ENCODE measurements at places on chromosomes 12 and 14. TPM values are rescaled to one million over a fixed set of nuclear protein-coding genes. Genes with fewer than 3 reads are reported as not detected.

The LMBR1L gene
- 74.2 TPM for total RNA-seq

The PRB2 gene
- not detected for total RNA-seq

The CLMN gene
- 5.5 TPM for total RNA-seq

The LRRIQ1 gene
- total RNA-seq, result 0.39 TPM

The TTC8 gene
- total RNA-seq, result 48.6 TPM

The WNT5B gene
- 1.6 TPM for total RNA-seq

The CLEC2A gene
- total RNA-seq, result not detected

The KRT82 gene
- total RNA-seq, result not detected

The TSPAN19 gene
- not detected for total RNA-seq

The RPGRIP1 gene
- 1.1 TPM for total RNA-seq

The ALDH1L2 gene
- total RNA-seq, result 3.0 TPM

The KLRG1 gene
- total RNA-seq, result not detected

The TMEM63C gene
- total RNA-seq, result 8.7 TPM

The CISTR gene
- total RNA-seq, result not detected

DNA sequence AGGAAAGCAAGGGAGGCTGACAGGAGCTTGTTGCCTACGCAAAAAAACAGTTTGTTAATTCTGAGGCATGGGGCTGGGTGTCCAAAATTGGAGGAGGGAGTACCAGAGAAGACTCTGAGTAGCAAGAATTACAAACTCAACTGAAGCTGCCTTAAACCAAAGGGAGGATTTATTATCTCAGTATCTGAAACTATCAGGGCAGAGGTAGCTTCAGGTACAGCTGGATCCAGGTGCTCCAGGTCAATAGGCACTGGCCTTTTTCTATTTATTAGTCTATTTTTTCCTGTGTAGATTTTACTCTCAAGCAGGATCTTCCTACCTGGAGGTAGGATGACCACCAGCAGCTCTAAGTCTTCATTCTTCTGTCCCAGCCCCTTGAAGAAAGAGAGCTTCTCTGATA is 135.3 kb upstream of the NCOR2 start:
- H3K27ac ChIP-seq, result no peak overlapping the region
- no peak for DNase-seq
- no peaks in the 10 kb centered on the region for H3K27me3 ChIP-seq
- no peaks in the 10 kb centered on the region for H3K36me3 ChIP-seq
- H3K4me1 ChIP-seq, result peaks cover 10% of the 10 kb centered on the region
- no peak overlapping the region for H3K4me3 ChIP-seq

GRCh38 chr12:47359310-47360092 is 279.7 kb upstream of the AMIGO2 start:
- no peak for DNase-seq
- H3K27me3 ChIP-seq, result no peaks in the 10 kb centered on the region
- no peak overlapping the region for H3K27ac ChIP-seq
- H3K4me1 ChIP-seq, result peaks cover 10% of the 10 kb centered on the region

GRCh38 chr12:53729644-53730043 is 2.4 kb upstream of the CALCOCO1 start:
- DNase-seq, result no peak
- no peaks in the 10 kb centered on the region for H3K27me3 ChIP-seq

DNA sequence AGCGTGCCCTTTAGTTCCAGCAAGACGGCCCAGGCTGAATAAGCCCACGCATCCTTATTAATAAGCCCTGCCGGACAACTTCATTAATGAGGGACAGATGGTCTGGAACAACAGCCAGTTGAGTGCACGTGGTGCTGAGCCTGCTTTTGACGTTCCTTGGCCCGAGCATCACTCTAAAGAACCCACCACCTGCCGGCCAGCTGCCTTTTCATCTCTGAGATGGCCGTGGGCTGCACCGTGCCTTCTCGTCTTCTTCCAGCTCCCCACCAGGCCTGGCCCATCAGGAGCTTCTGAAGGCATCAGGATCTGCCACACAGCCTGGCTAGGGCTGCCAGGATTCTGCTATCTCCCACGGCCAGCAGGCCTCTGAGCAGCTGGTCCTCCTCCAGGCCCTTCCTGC is 80.0 kb downstream of the AACS start:
- no peak for DNase-seq
- no peaks in the 10 kb centered on the region for H3K36me3 ChIP-seq
- H3K27ac ChIP-seq, result no peak overlapping the region
- H3K4me3 ChIP-seq, result no peak overlapping the region

GRCh38 chr12:19885093-19885812 is 446.0 kb downstream of the AEBP2 start:
- no peaks in the 10 kb centered on the region for H3K27me3 ChIP-seq
- H3K36me3 ChIP-seq, result no peaks in the 10 kb centered on the region
- H3K4me3 ChIP-seq, result no peak overlapping the region
- no peaks in the 10 kb centered on the region for H3K4me1 ChIP-seq

DNA sequence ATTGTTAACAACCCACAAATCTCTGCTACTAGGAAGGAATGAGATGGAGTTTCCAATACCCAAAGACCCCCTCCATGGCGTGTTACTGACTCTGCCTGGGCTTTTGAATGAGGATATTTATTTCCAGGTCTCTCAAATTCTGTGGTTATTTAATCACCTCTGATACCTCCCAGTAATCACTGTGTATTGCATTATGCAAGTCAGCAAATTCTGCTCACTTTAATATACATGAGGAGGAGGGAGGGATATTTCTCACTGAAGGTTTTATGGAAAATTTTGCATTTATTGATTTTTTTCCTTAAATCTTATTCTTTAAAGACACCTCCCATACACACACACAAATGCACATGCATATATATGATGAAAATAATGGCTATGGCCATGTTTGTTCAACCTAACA is 962.9 kb downstream of the VRK1 start:
- no peaks in the 10 kb centered on the region for H3K27me3 ChIP-seq
- H3K36me3 ChIP-seq, result no peaks in the 10 kb centered on the region
- no peaks in the 10 kb centered on the region for H3K4me1 ChIP-seq
- H3K27ac ChIP-seq, result no peak overlapping the region
- DNase-seq, result no peak

GRCh38 chr14:95518045-95518751 is 1.7 kb upstream of the SYNE3 start:
- no peaks in the 10 kb centered on the region for H3K36me3 ChIP-seq
- peaks cover 30% of the 10 kb centered on the region for H3K4me1 ChIP-seq
- peak overlapping the region; percentile 74 for H3K27ac ChIP-seq
- no peak overlapping the region for H3K4me3 ChIP-seq

DNA sequence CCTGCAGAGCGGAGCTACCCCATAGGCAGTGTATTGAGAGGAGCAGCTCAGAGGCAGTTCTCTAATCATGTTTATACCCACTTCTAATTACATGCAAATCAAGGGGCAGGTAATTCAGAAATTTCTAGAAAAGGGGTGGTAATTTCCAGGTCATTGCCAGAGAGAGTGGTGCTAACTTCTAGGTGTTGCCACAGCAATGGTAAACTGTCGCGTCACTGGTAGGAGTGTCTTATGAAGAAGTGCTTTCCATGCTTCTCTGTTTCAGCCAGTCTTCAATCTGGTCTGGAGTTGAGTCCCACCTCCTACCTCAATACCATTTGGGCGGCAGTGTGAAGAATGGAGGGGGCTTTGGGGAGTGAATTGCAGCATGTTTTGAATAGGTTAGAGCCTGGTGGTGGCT is 8.5 kb upstream of the AMN1 start:
- H3K36me3 ChIP-seq, result no peaks in the 10 kb centered on the region
- no peak for DNase-seq
- H3K27me3 ChIP-seq, result no peaks in the 10 kb centered on the region

DNA sequence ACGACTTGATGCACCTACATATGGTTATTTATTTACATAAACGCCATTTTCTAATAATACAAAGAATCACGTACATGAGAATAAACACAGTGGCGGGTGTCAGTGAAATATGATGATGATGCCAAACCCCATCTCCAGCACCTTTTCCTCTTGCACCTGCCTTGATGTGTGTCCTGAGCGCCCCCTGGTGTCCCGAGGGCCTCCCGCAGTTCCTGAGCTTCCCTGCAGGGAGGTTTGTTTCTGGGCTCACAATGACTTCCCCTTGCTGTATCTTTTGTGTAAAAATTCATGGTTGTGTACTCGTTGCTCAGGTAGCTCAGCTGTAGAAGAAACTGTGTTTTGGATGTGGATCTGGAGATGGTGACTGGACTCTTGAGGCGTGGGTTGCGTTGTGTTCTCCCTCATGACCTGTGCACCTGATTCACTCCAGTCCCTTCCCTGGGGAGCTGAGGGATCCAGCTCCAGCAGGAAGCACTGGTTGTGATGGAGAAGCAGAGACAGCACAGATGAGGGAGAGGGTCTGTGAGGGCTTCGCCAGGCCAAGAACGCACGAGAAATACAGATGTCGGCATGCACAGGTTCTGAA is 1037.8 kb downstream of the TMEM121 start:
- no peaks in the 10 kb centered on the region for H3K27me3 ChIP-seq
- H3K4me3 ChIP-seq, result no peak overlapping the region
- no peaks in the 10 kb centered on the region for H3K36me3 ChIP-seq
- no peaks in the 10 kb centered on the region for H3K4me1 ChIP-seq
- DNase-seq, result no peak

DNA sequence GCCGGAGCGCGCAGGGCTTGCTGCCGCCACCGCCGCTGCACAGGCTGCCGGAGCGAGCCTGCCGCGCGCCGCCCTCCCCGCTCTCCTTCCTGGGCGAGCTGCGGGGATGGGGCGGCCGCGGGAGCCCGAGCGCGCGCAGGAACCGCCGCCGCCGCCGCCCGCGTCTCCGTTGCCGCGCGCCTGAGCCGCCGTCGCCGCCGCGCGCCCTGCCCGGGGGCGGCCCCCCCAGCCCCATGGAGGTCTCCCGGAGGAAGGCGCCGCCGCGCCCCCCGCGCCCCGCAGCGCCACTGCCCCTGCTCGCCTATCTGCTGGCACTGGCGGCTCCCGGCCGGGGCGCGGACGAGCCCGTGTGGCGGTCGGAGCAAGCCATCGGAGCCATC is 352 bp downstream of the PLXNC1 start:
- peak overlapping the region; percentile 38 for H3K4me3 ChIP-seq
- H3K4me1 ChIP-seq, result no peaks in the 10 kb centered on the region
- peak overlapping the region; percentile 62 for H3K27ac ChIP-seq
- DNase-seq, result no peak
- H3K36me3 ChIP-seq, result no peaks in the 10 kb centered on the region

GRCh38 chr14:67680121-67680602 is 5.7 kb upstream of the VTI1B start:
- H3K27me3 ChIP-seq, result no peaks in the 10 kb centered on the region
- no peaks in the 10 kb centered on the region for H3K4me1 ChIP-seq
- H3K36me3 ChIP-seq, result no peaks in the 10 kb centered on the region
- H3K27ac ChIP-seq, result no peak overlapping the region
- H3K4me3 ChIP-seq, result no peak overlapping the region

- no peaks in the 10 kb centered on the region for H3K4me1 ChIP-seq
- no peak overlapping the region for H3K27ac ChIP-seq
- H3K4me3 ChIP-seq, result no peak overlapping the region
- no peaks in the 10 kb centered on the region for H3K36me3 ChIP-seq
These were observed 52.8 kb upstream of the SLC2A13 start for GRCh38 chr12:40158592-40159111.

- H3K27ac ChIP-seq, result no peak overlapping the region
- H3K4me1 ChIP-seq, result no peaks in the 10 kb centered on the region
- no peaks in the 10 kb centered on the region for H3K36me3 ChIP-seq
- H3K4me3 ChIP-seq, result no peak overlapping the region
These were observed 73.1 kb downstream of the FAR2 start for GRCh38 chr12:29222200-29222599.

GRCh38 chr14:52068615-52069306 is at the start of gene NID2:
NID2 (minus strand) TSS chr14:52069059; CDS start chr14:52068994, 65 bp downstream.
- H3K27ac ChIP-seq, result peak within 1 kb of the TSS; percentile 40
- H3K4me3 ChIP-seq, result no peak within 1 kb of the TSS
- H3K27me3 ChIP-seq, result peaks cover 39% of the 10 kb centered on the region

- H3K4me1 ChIP-seq, result no peaks in the 10 kb centered on the region
- H3K27ac ChIP-seq, result no peak overlapping the region
- no peaks in the 10 kb centered on the region for H3K27me3 ChIP-seq
- H3K36me3 ChIP-seq, result no peaks in the 10 kb centered on the region
- no peak overlapping the region for H3K4me3 ChIP-seq
These were observed 396.1 kb downstream of the TMTC2 start for GRCh38 chr12:83082690-83083276.

- no peak overlapping the region for H3K27ac ChIP-seq
- no peak overlapping the region for H3K4me3 ChIP-seq
- H3K36me3 ChIP-seq, result no peaks in the 10 kb centered on the region
- DNase-seq, result no peak
- H3K4me1 ChIP-seq, result no peaks in the 10 kb centered on the region
These were observed 55.6 kb upstream of the NOS1 start for GRCh38 chr12:117417004-117417403.

DNA sequence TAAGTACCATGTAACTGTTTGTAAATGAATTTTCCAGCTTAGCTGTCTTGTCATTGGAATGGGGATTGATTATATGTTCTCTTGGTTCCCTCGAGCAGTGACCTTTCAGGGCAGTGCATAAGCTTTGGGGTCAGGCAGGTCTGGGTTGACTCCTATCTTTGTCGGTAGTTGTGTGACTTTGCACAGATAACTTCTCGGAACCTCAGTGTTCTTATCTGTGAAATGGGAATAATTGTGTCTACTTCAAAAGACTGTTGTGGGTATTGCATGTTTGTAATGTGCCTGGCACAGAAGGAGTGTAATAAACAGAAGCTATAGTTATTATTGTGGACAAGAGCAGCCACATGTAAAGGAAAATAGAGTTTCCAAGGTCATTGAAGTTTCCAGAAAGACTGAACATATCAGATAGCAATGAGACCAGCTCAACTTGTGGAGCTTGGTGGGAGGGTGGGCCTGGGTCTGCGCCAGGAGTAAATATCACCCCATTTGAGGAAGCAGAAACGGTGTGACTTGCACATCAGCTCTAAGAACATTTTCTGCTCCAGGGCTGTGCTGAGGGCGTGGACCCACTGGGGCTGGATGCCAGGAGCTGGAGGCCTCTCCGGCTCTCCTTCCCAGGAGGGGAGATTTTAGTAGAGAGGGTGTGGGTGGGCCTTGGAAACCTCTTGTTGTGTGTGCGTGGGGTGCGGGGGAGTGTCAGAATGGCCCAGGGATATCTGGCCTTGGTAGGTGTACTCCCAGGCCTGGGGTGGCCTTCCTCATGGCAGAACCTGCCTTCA is 19.7 kb downstream of the FOS start:
- DNase-seq, result peak; percentile 65
- H3K27me3 ChIP-seq, result no peaks in the 10 kb centered on the region
- H3K4me3 ChIP-seq, result no peak overlapping the region
- H3K4me1 ChIP-seq, result peaks cover 14% of the 10 kb centered on the region

- DNase-seq, result peak; percentile 93
- H3K27ac ChIP-seq, result peak overlapping the region; percentile 98
- H3K4me3 ChIP-seq, result no peak overlapping the region
- H3K4me1 ChIP-seq, result peaks cover 72% of the 10 kb centered on the region
- peaks cover 28% of the 10 kb centered on the region for H3K36me3 ChIP-seq
These were observed 2.8 kb downstream of the TNS2 start for GRCh38 chr12:53052419-53053217.

DNA sequence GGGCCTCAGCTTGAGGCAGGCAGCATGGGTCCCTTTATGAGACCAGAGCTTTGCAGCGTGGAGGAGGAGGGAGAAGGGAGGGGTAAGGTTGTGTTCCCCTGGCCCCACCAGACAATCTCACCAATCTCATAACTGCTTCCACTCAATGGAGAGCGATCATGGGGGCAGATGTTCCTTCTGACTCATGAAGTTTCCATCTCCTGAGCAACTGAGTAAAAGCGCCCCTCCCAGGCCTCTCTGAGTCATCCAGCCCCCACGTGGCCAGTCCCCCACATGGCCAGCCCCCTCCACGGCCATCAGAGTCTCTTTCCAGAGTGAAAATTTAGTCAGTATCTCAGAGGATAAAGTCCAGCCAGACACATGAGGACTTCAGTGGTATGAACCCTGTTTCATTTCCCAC is 39.2 kb upstream of the PLXNC1 start:
- DNase-seq, result no peak
- no peaks in the 10 kb centered on the region for H3K4me1 ChIP-seq
- no peaks in the 10 kb centered on the region for H3K36me3 ChIP-seq
- H3K27ac ChIP-seq, result no peak overlapping the region
- no peak overlapping the region for H3K4me3 ChIP-seq

All from adrenal gland (tissue), 19 donors.